ENCODE measurements at places on chromosomes 13 and 19.

DNA sequence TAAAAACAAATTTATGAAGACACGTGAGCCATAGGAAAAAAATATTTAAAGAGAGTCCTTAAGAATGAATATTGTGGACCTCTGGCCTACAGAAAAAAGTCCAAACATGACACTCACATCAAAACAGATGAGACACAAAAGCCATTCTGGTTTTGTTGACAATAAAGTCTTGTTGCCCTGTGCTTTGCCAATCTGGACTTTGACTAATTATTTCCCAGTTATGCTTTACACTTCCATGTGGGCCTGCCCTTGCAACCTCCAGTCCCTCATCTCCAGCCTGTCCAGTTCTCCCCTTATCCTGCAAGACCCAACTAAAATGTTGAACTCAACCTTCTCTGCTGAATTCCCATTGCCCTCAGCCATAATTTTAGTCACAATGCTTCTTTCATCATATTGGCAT, 184.5 kb upstream of the SERP2 start:
- DNase-seq, result no peak

DNA sequence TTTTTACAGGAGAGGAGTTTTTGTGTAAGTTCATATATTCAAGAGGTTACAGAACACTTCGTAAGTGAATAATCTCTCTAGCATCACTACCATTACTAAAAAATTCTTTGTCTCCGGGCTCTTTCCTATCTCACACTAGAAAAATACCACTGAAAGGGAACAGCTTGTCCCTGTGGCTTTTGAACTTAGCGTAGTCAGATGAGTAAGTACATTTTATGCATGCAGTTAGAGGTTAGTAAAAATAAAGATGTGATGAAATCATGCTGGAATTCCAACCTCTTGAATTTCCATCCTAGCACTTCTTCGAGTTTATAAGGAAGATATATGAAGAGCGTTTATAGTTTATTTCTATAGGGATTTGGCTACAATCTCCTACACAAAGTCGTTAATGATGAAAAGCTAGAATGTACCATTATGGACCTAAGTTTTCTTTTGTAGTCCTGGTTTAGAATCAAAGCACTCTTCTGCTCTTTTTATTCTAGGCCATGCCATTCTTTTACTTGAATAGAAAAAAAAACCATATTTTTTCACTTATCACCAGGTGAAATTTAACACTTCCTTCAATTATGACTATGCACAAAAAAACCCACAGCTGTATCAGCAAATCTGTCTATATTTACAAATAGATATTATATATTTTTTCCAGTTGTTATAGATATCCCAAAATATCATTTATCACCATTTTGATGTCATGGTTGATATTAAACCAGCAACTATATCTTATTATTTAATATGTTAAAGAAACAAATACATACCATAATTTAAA, 139.9 kb upstream of the PCDH9 start:
- no peak for DNase-seq

- DNase-seq, result no peak
These were observed 178.7 kb upstream of the PCDH9 start for GRCh38 chr13:67408798-67409197.

- DNase-seq, result no peak
These were observed 454.5 kb downstream of the SUCLA2 start for GRCh38 chr13:47546391-47547225.

DNA sequence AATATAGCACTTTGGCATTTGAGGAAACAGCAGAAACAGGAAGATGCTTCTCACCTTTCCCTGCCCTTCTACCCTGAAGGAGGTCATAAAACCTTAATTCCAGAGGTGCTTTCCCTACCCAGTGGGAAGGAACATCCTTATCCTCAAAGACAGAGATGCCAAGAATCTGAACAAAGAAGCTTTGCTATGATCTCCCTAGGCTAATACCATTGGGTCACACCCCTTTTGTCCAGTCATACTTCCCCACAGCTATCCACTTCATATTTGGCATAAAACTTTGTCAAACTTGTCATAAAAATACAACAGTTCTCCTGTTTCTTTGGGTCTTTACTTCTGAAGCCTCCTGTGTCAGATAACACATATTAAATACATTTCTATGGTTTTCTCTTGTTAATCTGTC, 21.7 kb upstream of the RXFP2 start:
- no peak for DNase-seq

GRCh38 chr13:98222081-98222554, 45.0 kb upstream of the RNF113B start:
- no peak for DNase-seq

DNA sequence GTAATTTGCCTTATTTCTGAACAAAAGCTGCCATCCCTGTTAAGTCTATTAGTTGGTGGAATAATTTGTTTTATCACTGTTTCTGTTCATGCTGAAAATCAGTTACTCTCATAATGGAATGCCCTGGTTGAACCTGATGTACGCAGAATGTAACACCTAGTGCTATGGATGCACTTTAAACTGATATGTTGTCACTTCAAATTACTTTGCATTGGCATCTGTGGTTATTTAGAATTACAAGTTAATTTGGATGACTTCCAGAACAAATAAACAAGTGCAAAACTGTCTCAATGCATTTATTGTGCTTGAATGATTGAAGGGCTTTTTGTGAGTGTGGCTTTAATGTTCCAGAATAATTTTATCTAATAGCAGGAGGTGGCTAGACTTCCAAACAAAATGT, 368.2 kb upstream of the SLITRK5 start:
- DNase-seq, result no peak

GRCh38 chr13:19657872-19658591, 24.6 kb downstream of the MPHOSPH8 start:
- DNase-seq, result no peak

DNA sequence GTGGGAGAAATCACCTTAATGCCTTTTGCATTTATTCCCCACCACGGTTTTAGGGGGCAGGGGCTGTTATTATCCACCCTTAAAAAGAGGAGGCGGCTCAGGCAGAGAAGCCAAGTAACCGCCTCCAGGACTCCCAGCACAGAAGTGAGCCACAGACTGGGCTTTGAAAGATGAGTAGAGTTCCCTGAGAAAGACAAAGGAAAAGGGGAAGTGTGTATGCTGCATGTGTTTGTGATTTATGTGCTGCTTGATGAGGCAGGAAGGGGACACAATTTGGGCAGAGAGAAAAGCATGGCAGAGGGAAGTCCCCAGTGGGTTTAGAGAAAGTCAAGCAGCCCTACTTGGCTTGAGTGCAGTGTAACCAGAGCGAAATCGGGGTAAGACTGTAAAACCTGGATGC, 85.0 kb downstream of the DOCK9 start:
- no peak for DNase-seq

DNA sequence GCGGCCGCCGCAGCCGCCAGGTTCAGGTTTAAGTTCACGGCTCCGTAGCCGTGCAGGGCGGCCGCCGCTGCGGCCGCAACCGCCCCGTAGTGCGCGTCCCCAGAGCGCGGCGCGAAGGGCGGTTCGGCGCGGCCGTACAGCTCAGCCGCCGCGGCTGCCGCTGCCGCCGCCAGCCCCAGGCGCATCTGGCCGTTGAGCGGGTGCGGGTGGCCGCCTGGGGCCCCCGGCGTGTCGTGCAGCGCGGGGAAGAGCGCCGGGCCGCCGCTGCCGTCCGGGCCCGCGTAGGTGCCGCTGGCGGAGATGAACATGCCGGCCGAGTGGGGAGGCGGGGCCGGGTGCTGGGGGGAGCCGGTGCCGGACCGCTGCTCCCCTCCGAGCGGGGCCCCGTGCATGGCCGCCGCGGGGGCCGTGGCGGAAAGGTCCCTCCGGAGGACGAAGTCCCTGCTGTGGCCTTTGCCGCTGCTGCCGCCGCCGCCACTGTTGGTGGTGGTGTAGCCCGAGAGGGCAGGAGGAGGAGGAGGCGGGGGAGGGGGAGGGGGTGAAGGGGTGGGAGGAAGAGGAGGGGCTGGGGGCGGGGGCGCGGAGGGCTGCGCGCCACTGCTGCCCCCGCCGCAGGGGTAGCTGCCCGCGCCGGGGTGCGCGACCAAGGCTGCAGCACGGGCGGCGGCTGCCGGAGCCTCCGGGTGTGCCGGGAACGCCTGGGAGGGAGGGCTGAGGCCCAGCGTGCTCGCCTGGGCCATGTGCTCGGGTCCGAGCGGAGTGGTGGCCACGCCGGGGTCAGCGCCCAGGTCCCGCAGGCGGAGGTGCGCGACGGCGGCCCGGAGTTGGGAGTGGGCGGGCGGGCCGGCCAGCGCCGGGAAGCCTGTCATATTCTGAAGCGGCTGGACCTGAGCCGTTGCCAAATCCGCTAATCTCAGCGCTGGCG, 654 bp downstream of the ZIC5 start:
- DNase-seq, result no peak

DNA sequence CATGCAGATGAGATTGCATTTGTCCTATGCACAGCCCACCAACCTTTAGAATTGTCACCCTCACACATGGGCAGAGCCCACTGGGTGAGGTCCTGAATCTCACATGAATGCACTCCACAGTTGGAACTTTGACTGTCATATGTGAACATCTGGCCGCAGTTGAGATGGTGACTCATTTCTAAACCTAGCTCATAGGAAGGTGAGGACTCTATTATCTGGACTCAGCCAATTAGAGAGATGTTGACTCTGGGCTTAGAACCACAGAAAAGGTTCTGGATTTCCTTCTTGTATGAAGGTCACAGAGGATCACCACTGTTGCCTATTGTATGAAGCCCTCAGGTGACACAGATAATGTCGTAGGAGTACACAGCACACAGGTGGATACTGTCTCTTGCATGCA, 25.6 kb upstream of the ZNF681 start:
- DNase-seq, result no peak

DNA sequence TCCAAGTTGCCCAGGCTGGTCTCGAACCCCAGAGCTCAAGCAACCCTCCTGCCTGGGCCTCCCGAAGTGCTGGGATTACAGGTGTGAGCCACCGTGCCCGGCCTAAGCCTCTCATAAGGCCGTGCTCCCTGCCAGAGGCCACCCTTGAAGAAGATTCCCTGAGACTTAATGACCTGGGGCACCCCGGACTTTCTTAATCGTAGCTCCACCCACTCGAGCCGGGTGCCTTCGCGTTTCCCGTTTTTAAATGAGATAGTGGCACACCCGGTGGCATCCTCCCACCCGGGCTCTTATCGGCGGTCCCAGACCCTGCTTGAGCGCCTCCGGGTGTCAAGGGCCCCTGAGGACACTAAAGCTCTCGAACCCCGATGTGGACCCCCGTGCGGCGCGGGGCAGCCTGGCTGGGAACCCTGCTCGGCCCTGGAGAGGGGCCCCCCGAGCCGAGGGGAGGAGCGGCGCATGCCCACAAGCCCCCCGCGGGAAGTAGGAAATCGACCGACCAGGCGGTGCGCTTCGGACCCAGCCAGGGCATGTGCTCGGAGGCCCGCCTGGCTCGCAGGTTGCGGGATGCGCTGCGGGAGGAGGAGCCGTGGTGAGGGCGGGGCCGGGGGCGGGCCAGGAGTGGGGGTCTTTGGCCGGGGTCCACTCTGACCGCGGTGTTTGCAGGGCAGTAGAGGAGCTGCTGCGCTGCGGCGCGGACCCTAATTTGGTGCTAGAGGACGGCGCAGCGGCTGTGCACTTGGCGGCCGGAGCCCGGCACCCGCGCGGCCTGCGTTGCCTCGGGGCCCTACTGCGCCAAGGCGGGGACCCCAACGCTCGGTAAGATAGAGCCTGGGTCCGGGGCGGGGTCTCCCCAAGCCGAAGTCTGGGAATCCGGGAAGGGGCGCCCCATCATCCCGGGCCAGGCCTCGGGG, at the start of gene ANKLE1:
Gene ANKLE1 (plus strand): TSS at position 511 of the 914 bp plus-strand sequence. CDS start 20 bp downstream, at position 531.
- DNase-seq, result no peak

DNA sequence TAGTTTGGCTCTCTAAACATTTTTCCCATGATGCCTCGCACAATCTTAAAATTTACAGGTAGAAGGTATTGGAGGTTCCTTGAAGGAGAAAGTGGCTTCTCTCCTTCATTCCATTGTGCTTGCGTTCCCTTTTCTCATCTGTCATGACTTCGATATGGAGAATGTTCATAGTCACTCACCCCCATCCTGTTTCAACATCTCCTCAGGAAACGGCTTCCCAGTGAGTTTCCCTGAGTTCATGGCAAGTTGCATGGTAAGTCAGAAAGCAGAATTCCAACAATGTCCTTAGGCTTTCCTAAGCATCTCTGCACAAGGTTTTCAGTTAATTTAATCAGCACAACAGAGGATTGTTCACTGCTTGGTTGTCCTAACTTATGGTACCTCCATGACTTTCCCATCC, 581.8 kb upstream of the SLITRK5 start:
- DNase-seq, result no peak

GRCh38 chr13:30103161-30103840, 204.1 kb downstream of the KATNAL1 start:
- no peak for DNase-seq

DNA sequence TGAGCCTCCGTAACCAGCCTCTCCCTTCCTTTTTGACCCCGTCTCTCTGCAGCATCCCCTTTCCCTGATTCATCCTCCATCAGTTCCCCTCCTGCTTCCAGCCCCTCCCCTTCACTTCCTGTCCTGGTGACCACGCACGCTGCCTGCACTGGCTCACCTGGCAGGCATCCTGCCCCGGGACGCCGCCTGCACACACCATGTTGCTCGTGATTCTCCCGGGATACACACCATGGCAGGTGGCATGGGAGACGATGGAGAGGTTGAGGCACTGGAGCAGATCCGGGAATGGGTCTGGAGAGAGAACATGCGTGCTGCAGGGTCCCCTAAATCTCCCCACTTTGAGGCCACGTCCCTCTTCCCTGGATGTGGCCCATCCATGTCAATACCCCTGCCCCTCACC, 4.2 kb downstream of the KLK12 start:
- no peak for DNase-seq

- DNase-seq, result no peak
These were observed 257.7 kb downstream of the SPRY2 start for GRCh38 chr13:80083081-80083852.

DNA sequence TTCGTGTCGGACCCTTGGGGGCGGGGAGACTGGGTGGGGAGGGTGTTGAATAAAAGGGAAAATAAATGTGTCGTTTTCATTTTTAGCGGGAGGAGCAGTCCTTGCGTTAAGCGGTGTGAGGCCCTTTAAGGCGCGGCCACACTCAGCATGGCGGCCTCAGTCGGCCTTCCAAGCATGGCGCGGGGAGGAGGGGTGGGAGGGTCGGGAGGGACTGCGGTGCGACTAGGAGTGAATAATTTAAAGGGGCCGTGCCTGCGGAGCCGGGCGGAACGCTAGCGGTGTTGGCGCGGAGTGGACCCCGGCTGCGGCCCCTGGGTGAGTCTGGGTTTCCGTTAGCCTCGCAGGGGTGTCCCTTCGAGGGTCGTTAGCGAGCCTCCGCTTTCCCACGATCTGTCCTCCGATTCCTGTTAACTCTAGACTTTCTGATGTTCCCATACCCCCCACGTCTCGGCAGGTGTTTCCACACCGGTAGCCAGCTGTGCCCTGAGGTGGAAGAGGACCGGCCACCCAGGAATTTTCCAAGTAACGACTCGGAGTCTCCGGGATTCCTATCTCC, 1.5 kb upstream of the PNPLA6 start:
- DNase-seq, result peak; percentile 97

DNA sequence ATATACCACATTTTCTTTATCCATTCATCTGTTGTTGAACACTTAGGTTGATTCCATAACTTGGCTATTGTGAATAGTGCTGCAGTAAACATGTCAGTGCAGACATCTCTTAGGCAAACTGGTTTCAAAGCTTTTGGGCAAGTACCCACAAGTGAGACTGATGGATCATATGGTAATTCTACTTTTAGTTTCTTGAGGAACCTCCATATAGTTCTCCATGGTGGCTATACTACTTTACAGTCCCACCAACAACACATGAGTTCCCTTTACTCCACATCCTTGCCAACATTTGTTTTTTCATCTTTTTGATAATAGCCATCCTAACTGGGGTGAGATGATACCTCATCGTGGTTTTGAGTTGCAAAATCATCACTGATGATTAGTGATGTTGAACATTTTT, 8.5 kb downstream of the CYSLTR2 start:
- no peak for DNase-seq

- no peak for DNase-seq
These were observed 527.9 kb downstream of the MYO16 start for GRCh38 chr13:109157275-109157674.

Measured in GM19239 (cell line).